Central memory CD4-positive, alpha-beta T cell (primary cell): ENCODE measurements at places on chromosomes 3 and 15.
A peak's percentile ranks its signal among the peaks of the same experiment; 100 is the strongest.

- DNase-seq: peak; percentile 48
Measured at GRCh38 chr3:141402476-141403171, 34.3 kb downstream of the ZBTB38 start.

- DNase-seq: no peak
Measured at GRCh38 chr3:56911363-56911762, 109.6 kb upstream of the ARHGEF3 start.

GRCh38 chr3:186682812-186683211, 17.0 kb downstream of the HRG start:
- DNase-seq: no peak

DNA sequence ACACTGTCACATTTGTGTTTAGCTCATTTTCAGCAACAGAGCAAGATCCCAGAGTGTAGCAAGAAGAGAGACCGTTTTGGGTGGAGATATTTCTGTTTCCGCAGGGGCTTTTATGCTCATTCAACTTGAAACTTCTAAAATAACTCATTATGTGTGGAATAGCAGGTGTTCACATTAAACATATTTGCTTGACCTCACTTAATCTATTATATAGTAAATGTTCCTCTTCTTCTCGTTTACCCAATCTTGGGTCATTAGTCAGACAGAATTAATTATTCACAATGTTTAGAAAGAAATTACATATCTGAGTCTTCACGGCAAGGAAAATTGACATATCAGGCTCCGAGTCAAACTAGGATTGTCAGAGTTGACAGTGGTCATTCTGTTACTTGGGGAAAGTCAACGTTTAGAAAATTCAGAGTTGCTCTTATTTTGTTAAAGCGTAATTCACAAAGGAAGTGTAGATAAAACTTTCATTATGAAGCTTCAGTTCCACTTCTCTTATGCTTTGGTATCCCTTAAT, 222.9 kb downstream of the TPRG1 start:
- no peak for DNase-seq

- DNase-seq: no peak
Measured at GRCh38 chr15:34252545-34252944, 27.7 kb downstream of the EMC4 start.
